ENCODE measurements at places on chromosomes 1 and 21.

DNA sequence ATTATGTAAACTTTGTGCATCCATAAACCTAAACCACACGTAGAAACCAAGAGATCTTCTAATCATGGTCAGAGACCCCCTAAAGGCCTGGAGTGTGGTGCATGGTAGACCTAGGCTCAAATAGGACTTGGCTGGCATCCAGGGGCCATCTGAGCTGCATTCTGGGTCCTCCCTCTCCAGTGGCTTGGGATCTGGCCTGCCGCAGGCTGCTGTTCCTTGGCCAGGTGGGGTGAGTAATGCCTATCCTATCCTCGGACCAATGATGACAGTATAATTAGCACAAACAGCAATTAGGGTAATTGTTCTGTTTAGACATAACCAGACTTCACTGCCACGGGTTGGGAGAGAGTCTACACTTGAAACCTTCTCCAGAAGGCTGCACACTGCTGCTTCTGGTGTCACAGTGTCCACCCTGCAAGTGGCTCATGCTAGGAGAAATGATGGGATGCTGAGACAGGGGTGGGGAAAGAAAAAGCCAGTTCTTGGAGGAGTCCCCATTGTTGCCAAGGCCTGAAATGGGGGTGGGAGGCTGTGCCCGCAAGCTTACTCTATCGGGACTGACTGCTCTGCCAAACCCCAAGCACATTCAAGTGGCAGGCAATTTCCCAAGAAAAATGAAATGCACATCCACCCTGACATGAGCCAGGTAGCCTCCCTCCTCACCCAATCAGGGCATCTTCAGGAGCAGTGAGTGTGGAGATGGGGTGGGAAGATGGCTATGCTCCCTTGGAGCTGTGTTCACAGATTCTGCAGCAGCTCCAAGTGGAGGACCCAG, 12.5 kb upstream of the PKP1 start:
- no peak for DNase-seq

- DNase-seq, result no peak
Measured at GRCh38 chr1:182145441-182145840, 83.9 kb upstream of the ZNF648 start.

DNA sequence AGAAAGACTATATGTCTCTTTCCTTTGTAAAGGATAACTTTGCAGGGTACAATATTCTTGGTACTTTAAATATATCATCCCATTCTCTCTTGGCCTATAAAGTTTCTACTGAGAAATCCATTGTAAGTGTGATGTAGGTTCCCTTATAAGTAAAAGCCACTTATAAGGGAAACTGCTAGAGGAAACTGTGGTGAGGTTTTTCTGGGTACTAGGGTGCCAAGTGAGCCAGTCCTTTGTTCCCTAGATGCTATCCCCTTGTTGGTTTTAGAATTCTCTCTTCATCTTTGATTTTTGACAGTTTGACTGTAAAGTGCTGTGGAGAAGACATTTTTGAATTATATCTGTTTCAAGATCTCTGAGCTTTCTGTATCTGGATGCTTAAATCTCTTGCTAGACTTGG, 108.9 kb upstream of the NEK7 start:
- DNase-seq, result no peak

- no peak for DNase-seq
Measured at GRCh38 chr1:234559902-234560676, 49.9 kb downstream of the IRF2BP2 start.

GRCh38 chr1:242006976-242007375, 8.1 kb upstream of the MAP1LC3C start:
- no peak for DNase-seq

GRCh38 chr21:15197696-15198095, 132.9 kb upstream of the NRIP1 start:
- DNase-seq, result no peak

- DNase-seq, result no peak
Measured at GRCh38 chr1:54309631-54310366, 96.4 kb downstream of the SSBP3 start.

GRCh38 chr1:243375596-243375995, 119.8 kb downstream of the SDCCAG8 start:
- DNase-seq, result no peak

GRCh38 chr21:46098303-46099141, 610 bp downstream of the COL6A2 start:
- peak; percentile 49 for DNase-seq

- no peak for DNase-seq
Measured at GRCh38 chr1:95518310-95518709, 284.3 kb downstream of the RWDD3 start.

- no peak for DNase-seq
Measured at GRCh38 chr1:32889731-32890278, 3.5 kb downstream of the HPCA start.

DNA sequence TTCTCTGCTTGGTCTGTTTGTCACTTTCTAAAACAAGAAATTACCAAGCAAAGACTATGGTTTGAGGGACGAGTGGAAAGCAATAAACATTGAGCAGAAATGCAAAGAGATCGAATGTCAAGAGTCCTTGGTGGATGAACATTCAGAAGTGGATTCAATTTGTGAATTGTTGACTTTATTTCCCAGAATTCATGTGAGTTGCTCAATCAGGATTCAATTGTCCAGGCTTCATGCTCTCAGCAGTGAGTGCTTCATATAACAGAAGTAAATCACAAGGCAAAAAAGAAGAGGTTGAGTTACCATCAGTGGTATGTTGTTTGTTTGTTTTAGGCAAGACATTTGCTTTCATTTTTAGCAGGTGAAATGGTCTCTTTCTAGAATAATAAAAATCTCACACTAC, 31.9 kb downstream of the NGF start:
- DNase-seq, result no peak

DNA sequence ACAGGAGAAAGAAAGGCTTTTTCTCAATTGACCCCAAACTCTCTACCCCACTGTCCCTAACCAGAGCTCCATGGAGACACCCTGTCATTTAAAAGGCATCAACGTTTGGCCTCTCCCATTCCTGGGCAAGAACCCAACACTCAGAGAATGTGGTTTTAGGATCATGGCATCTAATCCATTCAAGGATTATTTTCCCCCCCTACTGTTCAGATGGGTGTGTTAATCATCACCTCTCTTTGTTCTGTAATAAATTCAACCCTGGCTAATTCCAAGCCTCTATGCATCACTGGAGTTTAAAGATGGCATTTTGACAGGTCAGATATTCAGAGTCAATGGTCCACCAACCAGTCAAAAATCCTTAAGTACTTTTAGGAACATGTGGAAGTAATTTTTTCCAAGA, 42.7 kb downstream of the TBX15 start:
- no peak for DNase-seq

GRCh38 chr1:183101081-183101480, 77.9 kb downstream of the LAMC1 start:
- no peak for DNase-seq

- DNase-seq, result no peak
Measured at GRCh38 chr1:53572815-53573173, 113.6 kb downstream of the DMRTB1 start.

- DNase-seq, result no peak
Measured at GRCh38 chr1:103509250-103509649, 16.2 kb upstream of the RNPC3 start.

- no peak for DNase-seq
Measured at GRCh38 chr1:107048241-107048640, 8.2 kb upstream of the PRMT6 start.

DNA sequence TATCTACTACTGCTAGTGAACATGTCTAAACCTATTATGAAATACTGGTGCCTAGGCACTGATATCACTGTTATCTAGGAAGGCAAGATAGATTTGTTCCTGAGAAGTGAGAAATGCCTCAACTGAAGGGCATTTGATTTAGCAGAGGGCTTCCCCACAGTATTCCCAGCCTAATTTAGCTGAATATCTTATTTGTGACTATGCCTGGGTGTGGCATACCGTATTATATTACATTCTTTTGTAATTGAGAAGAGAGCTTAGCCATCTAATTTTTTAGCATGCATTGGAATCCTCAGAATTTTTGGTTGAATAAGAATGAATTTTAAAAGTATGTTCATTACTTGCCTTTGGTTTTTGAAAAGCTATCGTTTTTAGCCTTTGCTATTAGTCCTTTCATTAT, 99.1 kb downstream of the ZP4 start:
- DNase-seq, result no peak

DNA sequence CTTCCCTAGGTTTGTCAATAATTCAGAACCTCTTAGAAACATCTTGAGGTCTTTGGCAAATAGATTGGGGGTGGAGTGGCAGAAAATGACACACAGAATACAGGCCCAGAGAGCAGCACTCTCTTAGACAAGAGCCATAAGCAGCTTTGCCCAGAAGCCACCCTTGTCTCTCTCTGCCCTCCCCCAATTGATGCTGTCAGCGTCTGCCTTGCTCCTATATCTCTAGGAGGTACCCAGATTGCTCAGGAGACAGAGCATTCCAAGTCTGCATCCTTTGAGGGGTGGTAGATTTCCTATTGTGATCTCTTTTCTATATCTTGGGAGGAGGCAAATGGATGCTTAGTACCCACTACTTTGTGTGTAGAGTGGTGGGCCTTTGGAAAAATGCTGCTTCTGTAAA, 1.8 kb downstream of the RGL1 start:
- DNase-seq, result no peak

DNA sequence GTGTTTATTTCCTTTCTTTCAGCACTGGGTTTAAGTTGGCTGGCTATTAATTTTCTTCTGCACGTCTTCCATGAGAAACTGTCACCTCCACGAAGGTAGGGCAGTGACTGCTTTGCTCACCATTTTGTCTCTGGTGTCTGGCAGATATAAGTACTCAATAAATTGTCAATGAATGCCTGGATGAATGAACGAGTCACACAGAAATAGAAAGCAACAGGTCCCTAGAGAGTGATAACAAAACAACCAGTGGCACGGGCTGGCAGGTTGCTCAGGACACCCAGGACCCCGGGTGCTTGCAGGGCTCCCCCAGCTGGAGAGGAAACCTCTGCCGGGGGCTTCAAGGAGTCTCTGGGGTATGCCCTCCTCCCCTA, 3.2 kb upstream of the MYOC start:
- DNase-seq, result no peak

DNA sequence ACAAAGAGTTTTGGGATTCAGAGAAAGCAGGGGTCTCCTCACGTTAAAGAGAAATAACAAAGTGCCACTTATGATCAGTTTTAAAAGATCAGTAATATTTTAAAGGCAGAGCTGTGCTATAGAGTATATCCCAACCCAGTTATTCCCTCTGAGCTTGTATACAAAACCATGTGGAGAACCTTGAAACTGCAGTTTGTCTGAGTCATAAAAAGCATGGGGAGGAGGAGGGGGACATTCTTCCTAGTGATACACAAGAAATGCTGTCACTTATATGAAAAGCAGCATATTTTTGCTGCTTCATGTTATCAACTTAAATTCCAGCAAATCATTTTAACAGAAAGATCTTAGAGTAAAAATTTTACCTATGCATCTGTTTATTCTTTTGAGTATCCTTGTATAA, 244.5 kb downstream of the GPR52 start:
- no peak for DNase-seq

- no peak for DNase-seq
Measured at GRCh38 chr1:248813546-248813945, 12.2 kb downstream of the SH3BP5L start.
